Hematopoietic multipotent progenitor cell treated with erythropoietin and hydrocortisone succinate and interleukin-3 and kit ligand, for 4 days (in vitro differentiated cells): ENCODE measurements at places on chromosomes 2 and 18.

DNA sequence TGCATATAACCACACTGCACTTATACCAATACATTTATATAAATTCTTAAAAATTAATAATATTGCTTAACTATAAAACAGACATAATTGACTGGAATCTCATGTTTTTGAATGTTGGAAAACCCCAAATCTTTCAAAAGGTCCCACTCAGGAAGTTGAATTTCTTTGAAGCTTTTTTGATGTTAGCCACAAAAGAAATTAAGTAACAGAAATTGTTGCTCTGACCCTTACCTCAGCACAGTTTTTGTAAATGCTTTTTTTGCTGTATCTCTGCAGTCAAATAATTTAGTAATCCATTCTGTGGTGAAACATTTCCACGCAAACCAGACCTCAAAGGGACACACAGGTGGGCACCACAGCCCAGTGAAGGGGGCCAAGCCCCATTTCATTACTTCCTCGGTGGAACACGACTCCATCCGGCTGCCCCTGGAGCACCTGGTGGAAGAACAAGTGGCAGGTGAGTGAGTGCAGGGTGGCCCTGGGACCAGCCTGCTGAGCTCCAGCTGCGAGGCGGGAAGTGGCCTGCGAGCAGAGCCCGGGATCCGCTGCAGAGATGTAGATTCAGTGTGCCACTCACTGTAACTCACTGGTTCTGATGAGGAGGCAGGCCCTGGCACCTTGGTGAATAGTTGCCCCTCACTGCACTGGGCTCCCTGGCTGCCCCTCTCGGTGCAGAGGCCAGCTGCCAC, 8.4 kb downstream of the SCLY start:
- no peak for DNase-seq

- DNase-seq, result no peak
Observed at GRCh38 chr2:176038694-176039093, 36.6 kb upstream of the LNPK start.

- DNase-seq, result no peak
Observed at GRCh38 chr18:58800582-58800981, 64.1 kb upstream of the ZNF532 start.

DNA sequence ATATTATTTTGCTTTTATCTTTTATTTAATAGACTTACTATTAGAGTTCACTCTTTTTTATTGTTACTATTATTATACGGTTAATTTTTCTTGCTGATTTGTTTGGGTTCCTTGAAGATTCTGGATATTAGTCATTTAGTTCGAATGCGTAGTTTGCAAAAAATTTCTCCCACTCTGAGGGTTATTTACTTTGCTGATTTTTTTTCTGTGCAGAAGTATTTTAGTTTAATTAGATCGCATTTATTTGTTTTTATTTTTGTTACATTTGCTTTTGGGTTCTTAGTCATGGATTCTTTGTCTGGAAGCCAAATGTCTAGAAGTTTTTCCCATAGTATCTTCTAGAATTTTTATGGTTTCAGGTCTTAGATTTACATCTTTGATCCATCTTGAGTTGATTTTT, 585.2 kb downstream of the CPS1 start:
- DNase-seq, result no peak
